ENCODE measurements at places on chromosomes 6 and 20.

DNA sequence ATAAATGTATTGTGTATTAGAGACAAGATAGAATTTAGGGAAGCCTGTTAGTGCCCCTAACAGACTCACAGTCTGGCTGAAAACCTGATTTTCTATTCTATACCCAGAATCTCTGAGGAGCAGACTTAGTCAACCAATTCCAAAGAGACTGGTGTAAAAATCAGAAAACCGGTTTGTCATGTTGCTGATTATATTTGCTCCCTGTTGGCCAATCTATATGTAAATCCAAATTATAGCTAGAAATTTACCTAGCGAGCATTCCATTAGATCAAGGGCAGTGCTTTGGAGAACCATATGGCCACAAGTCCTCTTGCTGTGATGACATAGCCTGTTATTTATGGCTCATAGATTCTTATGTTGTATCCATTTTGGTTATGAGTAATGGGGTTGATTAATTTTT is 4.8 kb downstream of the NFYA start:
- DNase-seq, result peak; percentile 4

- DNase-seq, result no peak
Measured at GRCh38 chr6:113627480-113627879, 229.7 kb upstream of the MARCKS start.

GRCh38 chr20:9442858-9443257 is 71.5 kb upstream of the LAMP5 start:
- DNase-seq, result no peak

- DNase-seq, result no peak
Measured at GRCh38 chr6:21740376-21741124, 147.0 kb downstream of the SOX4 start.

DNA sequence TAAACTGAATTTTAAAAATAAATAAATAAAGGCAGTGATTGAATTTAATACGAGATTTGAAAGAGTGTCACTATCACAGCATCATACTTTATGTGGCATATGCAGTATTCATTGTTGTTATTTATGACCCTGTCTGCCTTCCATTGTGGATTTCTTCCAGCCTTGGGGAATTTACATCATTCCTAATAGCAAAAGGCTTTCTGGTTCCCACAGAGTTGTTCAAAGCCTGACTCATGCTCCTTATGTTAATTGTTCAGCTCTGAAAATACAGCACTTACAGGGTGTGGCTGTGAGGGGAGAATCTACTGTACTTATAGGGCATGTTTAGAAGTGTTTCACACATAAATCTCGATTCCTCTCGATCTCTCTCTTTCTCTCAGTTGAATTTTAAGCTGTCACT is 54.4 kb downstream of the JAG1 start:
- DNase-seq, result peak; percentile 90

DNA sequence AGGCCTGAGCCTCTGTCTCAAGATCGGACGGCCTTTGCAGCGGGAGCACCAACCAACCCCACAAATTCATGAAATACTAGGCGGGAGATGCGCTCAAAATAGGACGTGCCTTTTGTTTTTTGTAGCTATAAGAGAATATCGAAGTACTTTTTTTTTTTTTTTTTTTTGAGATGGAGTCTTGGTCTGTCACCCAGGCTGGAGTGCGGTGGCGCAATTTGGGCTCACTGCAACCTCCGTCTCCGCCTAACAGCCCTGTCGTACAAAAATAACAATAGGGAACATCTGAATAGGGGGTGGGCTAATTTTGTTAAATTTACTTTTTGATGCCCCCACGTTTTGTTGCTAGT is 5.9 kb upstream of the TUBB2A start:
- peak; percentile 40 for DNase-seq

GRCh38 chr20:35575958-35576357 is 34.1 kb downstream of the ERGIC3 start:
- DNase-seq, result no peak

DNA sequence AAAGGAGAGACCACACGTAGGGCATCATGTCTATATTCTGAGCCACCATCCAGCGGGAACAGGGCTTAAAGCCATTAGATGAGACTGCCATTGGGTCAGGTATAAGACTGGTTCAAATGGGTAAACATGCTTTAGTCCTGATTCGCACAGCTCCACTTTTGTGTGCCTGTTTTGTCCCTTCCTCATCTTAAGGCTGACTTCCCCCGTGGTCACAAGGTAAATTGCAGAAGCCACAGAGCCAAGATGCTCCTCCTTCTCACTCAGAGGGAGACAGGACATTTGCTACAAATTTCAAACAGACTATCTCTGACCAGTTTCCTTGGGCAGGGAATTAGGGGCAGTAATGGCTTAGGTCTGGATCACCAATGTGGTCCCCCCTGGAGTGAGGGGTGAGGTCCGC is 11.4 kb upstream of the IFNGR1 start:
- DNase-seq, result no peak

GRCh38 chr20:1377341-1377871 is 15.4 kb downstream of the FKBP1A start:
- no peak for DNase-seq

DNA sequence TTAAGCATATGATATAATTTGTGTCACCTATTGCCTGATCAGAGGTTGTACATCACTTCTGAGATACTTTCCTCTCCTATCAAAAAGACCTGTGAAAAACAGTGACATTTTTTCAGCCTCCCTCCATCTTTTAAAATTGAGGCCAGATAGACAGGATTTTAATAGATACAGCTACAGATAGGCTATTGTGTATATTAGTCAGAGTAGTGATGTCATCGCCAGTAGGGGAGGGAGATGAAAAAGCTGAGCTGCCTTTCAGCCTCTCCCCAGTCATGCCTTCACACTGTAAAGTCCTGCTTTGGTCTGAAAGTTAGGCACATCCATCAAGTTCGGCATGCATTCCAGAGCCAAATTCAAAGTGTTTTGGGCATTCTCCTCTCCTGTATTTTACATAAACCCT is 7.9 kb upstream of the PABPC1L start:
- DNase-seq, result peak; percentile 47

DNA sequence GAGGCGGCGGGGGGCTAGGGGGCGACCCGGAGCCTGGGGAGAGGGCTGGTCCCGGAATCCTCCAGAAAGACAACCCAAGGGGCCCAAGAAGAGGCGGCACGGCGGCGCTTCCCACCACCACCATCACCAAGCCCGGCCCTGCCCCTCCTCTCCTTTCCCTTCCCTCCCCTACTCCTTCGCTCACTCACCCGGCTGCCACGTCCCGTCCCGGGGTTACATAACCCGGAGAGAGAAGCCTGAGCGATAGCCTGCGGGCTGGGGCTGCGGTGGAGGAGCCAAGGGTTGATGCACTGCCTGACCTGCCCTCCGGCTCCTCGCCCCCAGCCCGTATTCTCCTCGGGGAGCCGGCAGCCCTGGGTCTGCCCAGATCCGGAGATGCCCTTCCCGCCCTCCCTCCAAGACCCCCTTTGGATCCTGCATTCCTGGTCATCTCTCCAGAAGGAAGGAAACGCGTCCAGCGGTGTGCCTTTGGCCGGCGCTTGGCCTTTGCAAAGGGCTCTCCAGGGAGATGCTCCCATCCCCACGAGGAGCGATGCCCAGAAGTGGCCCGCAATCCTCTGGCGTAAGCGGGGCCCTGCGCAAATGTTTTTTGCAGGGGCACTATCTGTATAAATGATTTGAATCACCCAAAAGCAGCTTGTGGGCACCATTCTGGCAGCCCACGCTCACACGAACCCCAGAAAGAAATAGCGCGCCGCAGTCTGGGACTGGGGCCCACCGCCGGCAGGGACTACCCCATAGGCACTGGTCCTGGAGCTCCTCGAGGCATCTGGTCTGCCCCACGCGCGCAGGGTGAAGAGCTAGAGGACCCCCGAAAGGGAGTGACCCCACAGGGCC is 4.6 kb upstream of the CPXM1 start:
- DNase-seq, result no peak

- no peak for DNase-seq
Measured at GRCh38 chr6:39223061-39223460, 6.2 kb downstream of the KCNK5 start.

- DNase-seq, result no peak
Measured at GRCh38 chr6:69784595-69785377, 12.0 kb downstream of the LMBRD1 start.

DNA sequence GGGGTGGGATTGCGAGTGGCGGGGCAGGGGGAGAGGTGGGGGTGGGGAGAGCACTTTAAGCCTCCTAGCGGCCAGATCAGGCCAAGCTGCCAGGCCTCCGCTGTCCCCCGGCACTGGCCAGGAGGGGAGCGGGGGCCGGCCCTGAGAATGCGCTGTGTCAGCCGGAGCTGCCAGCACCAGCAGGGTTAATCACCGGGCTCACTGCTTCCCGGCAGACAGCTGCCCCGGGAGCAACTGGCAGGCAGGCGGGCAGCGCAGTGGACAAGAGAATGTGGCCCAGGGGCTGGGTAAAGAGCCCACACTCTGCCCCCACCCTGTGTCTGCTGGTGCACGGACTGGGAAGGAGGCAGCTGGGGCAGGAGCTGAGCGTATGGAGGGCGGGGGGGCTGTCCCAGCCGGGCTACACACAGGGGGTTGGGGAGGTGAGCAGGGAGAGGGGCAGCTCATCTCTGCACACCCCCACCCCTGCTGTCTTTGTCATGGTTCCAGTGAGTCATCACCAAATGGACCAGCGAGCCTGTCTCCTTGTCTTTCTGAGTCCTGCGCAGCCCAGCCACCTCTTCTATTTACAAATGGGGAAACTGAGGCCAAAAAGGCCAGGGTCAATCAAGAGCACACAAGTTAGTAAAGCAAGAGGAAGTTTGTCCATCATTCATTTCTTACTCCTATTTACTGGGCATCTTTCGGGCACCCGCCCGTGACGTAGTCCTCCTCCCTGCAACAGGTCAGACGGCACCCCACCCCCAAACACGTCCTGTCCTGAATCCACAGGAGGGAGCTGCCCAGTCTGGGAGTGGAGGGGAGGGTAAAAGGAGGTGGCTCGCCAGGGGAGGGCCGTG is 2.1 kb upstream of the LAMA5 start:
- DNase-seq, result peak; percentile 63

DNA sequence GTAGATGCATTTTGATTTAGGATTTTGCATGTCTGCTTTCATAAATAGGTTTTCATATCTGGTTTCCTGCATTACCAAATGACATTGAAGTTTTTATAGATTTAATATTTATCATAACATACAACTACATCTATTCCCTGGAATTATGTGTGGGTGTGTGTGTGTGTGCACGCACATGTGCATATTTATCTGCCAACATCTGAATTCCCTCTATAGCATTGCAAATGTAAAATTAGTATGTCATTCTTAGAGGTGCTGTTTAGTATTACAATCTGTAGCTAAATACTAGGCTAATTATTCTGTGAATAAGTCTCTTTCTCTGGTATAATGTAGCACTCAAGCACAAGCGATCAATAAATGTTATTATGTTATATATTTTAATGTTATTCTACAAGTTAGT is 477.9 kb upstream of the FLRT3 start:
- DNase-seq, result no peak

GRCh38 chr6:145603424-145603833 is 131.9 kb downstream of the EPM2A start:
- no peak for DNase-seq

GRCh38 chr20:15555913-15556312 is 1017.3 kb downstream of the KIF16B start:
- DNase-seq, result no peak

- DNase-seq, result no peak
Measured at GRCh38 chr6:15464211-15464725, 198.6 kb downstream of the DTNBP1 start.

All from HCEC 1CT (cell line).